GDM1 (cell line): ENCODE measurements at places on chromosomes 2 and 18.

DNA sequence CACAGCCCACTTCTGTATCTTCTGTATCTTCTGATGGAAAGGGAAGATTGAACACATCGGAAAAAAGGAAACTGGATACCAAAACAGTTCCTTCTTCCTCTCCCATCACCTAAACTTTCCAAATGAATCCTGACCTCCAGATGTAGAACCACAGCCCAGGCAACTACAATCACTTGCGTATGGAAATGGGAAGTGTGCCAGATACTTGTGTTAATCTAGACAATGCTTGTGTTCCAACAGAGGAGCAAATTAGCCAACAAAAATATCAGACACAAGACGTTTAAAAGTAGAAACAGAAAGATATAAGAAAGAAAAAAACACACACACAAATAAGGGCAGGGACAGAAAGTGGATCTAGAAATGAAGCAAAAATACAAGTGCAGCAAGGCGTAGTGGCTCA, 31.4 kb upstream of the DUSP2 start:
- no peak for DNase-seq

DNA sequence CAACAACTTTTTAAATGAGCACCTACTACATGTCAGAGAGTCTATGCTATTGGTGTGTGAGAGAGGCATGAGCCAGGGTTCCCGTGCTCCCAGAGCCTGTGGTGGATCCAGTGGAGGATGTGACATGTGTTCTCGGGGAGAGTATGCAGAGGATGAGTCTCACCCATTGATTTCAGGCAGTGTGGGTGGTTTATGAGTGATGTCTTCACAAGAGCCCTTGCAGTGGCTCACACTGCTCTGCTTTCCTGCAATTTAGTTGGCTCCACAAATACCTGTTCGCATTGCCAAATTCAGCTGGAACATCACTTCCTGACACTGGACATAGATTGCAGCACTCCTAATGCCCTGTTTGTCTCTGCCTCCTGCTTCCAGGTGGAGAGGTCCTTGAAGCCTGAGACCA, 243.6 kb upstream of the CXCR4 start:
- no peak for DNase-seq

DNA sequence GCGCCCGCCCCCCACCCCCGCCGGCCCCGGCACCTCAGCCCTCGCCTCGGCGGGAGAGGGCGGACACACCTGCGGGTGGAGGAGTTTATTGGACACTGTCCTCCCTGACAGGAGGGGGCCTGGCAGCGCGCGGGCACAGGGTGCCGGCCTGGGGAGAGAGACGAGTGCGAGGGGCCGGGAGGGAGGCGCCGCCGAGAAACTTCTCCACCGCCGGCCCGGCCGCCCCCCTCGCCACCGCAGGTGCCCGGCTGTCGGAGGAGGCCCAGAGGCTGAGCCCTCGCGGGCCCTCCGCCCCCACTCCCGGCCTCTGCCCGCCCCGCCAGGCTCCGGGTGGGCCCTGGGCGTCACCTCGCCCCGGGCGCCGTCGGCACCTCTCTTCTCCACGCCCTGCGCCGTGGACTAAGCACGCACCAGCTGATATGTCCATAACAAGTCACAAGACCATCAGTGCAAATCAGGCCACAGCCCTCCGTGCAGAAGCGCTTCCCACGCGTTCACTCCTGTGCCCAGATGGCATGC, 311.3 kb downstream of the CELF4 start:
- DNase-seq, result no peak

GRCh38 chr2:121723316-121723715, 13.4 kb downstream of the NIFK start:
- DNase-seq, result no peak

DNA sequence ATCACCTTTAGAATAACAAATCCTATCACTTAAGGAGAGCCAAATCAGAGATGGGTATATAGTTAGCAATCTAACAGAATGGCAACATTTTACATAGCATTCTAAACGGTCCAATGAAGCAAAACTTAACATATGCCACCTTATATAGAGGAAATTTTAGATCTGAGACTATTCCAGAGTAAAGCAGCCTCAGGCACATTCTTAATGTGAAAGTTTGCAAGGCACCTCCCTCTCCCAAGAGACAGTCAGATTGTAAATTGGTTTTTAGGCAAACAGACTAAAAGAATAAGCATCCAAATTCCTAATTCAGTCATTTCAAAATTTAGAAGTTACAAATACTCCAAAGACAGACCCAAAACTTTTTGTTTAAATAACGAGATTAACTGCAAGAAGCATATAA, 292.9 kb downstream of the STK39 start:
- no peak for DNase-seq

- no peak for DNase-seq
Measured at GRCh38 chr2:42049221-42050009, 1.6 kb downstream of the PKDCC start.

GRCh38 chr2:57453945-57454344, 592.7 kb upstream of the VRK2 start:
- no peak for DNase-seq

GRCh38 chr2:73984922-73985307, 205 bp downstream of the TET3 start:
- peak; percentile 49 for DNase-seq

DNA sequence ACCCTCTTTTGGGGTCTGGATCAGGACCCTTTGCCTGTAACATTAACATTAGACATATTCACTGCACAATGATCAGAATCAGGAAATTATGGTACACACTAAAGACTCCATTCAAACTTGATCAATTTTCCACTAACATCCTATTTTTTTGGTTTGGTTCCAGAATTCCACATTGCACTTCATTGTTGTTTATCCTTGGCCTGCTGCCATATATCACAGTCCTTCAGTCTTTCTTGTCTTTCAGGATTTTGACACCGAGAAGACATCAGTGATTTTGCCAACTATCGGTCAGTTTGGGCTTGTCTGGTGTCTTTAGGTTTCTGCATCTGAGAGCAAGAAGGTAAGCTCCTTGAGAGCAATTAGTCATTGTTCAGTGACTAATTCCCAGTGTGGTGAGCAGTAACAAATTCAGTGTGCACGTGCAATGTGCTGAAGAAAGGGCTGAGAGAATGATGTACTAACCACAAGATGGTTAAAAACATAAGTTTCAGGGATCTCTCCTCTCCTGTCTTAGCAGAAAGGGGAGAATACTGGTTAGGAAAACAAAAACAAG, 23.5 kb downstream of the MARCHF4 start:
- no peak for DNase-seq

- DNase-seq, result no peak
Measured at GRCh38 chr18:42025974-42026625, 71.1 kb downstream of the PIK3C3 start.

- no peak for DNase-seq
Measured at GRCh38 chr2:109231996-109232705, 103.1 kb downstream of the SH3RF3 start.

- no peak for DNase-seq
Measured at GRCh38 chr2:217800433-217801114, 202.2 kb downstream of the TNS1 start.

GRCh38 chr2:98805412-98806171, 74.7 kb upstream of the MGAT4A start:
- peak; percentile 11 for DNase-seq

GRCh38 chr2:126736133-126736874, 80.3 kb downstream of the GYPC start:
- no peak for DNase-seq

DNA sequence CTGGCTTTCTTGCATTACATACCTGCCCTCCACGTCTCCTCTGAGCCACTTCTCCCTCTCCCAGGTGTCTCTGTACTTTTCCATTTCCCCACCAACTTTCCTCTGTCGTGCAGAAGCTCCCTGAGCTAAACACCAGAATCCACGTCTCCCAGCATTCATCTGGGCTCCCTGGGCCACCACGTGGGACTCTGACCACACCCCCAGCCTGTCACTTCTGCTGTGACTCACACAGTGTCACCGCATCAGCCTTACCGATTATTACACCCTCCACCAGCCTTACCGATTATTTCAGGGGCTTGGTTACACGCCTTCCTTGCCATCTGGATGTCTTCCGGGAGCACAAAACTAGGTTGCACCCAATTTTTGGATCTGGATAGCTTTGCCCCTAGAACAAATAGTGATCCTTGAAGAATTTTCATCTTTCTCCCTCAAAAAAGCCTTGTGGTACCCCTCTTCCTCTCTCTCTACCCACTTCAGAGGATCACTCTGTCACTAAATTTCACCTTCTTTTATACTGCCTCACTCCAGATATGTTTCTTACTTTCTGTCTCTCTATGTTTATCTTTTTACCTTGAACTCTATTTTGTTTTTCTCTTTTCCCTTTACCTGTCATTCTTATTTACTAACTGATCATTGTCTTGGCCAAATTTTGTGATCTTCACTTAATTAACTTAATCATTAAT, 136.9 kb upstream of the CAB39 start:
- peak; percentile 15 for DNase-seq
